H4 (cell line): ENCODE measurements at places on chromosomes 6 and 20. TPM values are rescaled to one million over a fixed set of nuclear protein-coding genes. Genes with fewer than 3 reads are reported as not detected.

KCNK5 gene
- 0.58 TPM in 2 replicates for total RNA-seq

CST4 gene
- not detected in 2 replicates for total RNA-seq

TCF15 gene
- total RNA-seq: not detected in 2 replicates

SLC17A1 gene
- total RNA-seq: not detected in 2 replicates

TOX2 gene
- total RNA-seq: 0.12 and 0.83 TPM in 2 replicates

DNA sequence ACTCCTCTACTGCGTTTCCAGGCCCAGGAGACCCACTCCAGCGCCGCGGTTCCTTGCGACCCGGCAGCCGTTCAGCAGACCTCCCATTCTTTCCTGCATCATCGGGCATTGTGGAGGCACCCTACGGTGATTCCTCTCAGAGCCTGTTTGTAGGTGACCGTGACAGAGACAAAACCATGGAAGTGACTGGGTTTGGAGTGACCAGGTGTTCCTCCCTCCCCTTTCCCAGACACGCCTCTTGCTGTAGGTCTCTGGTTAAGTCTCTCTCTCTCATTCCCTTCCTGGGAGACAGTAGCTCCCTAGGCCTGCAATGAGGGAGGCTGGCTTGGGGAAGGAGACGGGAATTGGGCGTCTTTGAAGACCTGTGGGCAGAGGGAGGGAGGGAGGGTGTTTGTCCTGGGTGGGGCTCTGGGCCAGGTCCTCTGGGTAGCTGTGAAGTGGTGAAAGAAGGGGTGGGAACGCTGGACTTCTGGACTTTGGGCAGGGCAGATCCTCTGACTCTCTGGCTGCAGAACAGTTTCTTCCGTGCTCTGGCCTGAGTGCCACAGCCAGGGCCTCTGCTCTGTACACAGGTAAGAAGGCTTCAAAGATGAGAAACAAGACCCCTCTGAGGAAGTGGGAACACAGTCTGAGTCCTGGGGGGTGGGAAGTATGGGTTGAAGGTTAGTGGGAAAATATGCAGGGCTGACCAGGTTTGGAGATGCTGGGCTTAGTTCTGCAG lies 763 bp downstream of the KLC4 start:
- DNase-seq: no peak

DNA sequence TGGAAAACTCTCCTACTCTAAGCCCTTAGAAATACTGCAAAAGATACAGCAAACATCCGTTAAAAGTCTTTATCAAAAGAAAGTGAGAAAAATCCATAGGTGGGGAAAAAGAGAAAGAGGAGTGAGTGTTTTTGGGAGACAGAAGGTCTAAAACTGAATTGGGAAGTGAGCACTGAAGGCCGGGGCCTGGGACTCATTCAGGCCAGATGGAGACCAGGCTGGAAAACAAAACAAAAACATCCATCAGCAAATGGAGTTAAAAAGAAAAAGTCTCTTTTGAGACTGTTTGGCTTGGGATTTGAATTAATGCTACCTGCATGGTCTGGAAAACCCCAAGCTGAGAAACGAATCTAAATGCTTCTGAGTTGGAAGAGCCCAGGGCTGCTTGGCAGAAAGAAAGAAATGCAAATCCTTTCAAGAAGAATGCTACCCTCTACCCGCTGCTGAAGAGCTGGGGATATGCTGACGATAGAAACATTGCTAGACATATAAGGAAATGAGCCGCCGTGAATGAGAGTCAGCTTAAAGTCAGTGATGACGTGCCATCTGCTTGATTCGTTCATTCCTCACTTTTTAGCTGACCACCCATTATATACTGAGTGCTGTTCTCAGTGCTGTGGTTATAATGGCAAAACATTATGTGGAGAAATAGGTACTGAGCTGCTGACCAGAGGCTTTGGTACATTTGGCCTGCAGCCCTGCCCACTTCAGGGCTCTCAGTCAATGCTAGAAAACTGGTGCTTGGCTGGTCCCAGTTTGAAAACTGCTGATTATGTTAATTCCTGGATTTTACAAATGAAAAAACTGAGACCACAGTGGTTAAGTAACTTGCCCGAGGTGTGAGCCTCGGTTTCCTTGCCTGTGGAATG lies 28.0 kb upstream of the TULP4 start:
- no peak for DNase-seq

- DNase-seq: no peak
Observed at GRCh38 chr20:58344741-58345140, 35.2 kb downstream of the RAB22A start.

GRCh38 chr20:6583134-6583738 lies 184.2 kb upstream of the BMP2 start:
- peak; percentile 52 for DNase-seq

DNA sequence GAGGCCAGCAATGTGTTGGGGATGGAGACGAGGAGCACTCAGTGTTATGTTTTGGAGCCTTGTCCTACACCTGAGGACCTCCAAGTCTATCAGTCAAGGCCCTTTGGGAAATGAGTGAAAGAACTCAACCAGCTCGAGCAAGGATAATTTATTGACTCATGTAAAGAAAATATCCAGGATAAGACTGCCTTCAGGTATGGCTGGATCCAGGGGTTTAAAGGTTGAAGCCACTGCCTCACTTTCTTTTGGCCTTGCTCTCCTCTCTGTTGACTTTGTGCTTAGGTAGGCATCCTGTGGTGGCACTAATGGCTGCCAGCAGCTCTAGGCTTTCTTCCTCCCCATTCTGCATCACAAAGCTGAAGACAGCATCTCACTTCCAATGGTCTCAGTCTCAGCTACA lies 66.3 kb upstream of the ZNFX1 start:
- DNase-seq: no peak

- DNase-seq: no peak
Observed at GRCh38 chr6:46961711-46962110, 40.0 kb upstream of the ADGRF5 start.

GRCh38 chr6:53862662-53863462 lies 68.1 kb downstream of the LRRC1 start:
- DNase-seq: peak; percentile 40

- DNase-seq: no peak
Observed at GRCh38 chr6:17391976-17392375, 1.4 kb upstream of the CAP2 start.
